Stimulated activated CD4-positive, alpha-beta T cell treated with anti-CD3 and anti-CD28 coated beads, Interleukin-15, amount 100 ng/mL, for 48 hours (primary cell): ENCODE measurements at places on chromosomes 12 and 14.
A peak's percentile ranks its signal among the peaks of the same experiment; 100 is the strongest.

- no peak for DNase-seq
Measured at GRCh38 chr14:25756876-25757275, 706.9 kb upstream of the STXBP6 start.

DNA sequence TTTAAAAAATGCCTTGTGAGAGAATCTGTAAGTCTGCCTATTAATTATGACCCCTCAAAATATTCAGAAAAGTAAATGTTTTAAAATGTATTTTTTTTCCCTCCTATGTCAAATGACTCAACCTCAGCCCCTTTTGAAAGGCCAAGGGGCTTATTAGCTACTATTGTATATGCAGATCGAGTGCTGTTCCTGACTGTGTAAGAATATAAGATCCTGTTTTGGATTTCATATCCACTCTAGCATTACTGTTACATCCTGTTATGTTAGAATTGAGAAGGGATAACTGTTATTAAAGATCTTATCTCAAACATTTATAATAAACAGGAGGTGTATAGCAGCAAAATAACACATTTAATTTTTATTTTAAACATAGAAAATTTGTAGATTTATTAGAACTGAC lies 46.6 kb upstream of the TPH2 start:
- DNase-seq = no peak

DNA sequence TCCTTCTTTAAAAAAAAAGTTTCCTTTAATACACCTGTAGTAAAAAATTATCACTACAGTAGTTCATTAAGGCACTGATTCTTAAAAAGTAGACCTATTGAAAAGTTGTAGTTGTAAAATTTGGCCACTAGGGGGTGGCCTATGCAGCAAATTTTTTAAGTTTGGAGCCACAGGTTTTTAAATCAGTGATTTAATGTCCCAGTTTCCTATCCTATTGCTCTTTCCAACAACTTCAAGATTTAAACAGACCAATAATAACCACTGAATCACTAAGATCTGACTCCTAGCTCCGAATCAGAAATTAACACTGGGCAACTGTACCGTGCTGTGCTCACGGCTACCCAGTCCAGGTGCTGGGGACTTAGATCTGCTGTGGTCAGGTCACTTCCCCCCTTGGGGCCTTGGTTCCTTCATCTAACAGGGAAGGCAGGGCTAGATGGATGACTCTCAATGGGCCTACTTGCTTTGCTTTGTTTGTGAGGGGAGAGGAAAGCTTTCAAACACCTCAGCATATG lies 279.3 kb downstream of the MED13L start:
- no peak for DNase-seq

- DNase-seq = no peak
Measured at GRCh38 chr14:73237219-73237785, at the start of gene PAPLN. Gene PAPLN (plus strand): TSS chr14:73237506. CDS start chr14:73239779, 2,273 bp downstream.

DNA sequence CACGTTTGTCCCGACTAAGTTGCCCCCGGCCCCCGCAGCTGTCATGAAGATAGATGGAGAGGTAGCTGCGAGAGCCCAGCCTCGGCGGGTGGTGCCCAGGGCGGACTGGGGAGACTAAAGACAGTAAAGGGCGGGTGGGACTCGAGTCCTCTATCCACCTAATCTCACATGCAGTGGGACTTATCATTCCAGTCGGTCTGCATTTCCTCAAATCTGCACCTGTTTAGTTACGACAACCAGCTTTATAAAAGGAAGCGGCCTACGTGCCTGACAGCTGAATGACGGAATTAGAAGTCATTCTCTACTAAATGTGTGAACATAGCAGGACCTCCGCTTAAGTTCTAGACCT lies 109.8 kb upstream of the EGLN3 start:
- DNase-seq = no peak

GRCh38 chr14:96754845-96755184 lies 42.4 kb upstream of the VRK1 start:
- no peak for DNase-seq

DNA sequence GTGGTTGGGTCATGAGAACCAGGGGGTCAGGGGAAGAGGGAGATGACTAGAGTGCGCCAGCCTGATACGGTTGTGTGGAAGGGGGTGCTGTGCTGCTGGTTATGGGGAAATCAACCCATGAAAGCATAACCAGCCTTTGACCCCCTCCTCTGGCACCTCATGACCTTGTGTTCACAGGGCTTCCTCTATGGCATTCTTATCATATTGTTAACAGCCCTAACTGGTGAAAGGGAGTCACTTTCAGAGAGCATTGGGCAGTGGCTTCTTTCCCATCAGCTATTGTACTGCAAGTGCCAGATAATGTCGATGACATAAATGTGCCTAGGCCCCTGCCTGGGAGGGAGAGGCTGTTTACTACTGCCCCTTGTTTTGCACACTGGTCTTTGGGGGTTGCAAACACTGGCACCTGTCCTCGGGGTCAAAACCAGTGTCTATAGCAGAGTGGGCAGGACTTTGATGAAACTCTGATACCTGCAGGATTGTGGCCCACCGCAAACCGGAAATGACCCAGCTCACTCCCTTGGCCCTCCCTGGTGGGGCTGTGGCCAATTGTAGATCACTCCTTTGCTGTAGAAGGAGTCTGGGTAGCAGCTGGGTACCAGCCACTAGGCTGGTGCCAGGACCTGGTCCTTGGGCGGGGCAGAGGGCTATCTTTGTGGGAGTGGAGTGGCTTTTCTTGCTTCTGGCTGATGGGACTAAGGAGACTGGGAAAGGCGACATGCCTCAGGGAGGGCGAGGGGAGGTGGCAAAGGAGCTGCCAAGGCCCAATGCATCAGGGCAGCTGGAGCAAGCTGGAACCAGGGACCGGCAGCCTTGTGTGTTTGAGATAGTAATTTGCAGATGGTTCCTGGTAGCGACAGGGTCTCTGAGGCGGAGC lies 634 bp upstream of the TMEM63C start:
- DNase-seq = no peak

DNA sequence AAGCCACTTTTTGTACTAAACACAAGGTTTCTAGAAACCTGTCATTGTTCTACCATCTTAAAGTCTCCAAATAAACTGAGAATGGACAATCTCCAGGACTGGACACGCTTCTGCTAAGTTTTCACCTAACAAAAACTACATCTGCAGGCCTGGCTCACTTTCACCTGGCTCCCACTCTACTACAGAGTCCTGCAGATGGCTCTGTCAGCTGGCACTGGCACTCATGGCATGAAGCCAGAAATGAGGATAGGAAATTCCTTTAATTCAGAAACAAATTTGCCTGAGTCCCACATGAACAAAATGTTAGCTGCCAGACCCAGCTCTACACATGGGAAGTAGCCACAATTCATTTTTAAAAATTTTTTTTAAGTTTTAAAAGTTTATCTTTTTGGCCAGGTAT lies 42.1 kb downstream of the STXBP6 start:
- no peak for DNase-seq

GRCh38 chr12:109773384-109774011 lies 59.7 kb downstream of the TRPV4 start:
- no peak for DNase-seq

- DNase-seq = no peak
Measured at GRCh38 chr12:88638388-88638787, 58.1 kb upstream of the KITLG start.

- no peak for DNase-seq
Measured at GRCh38 chr12:65742018-65743010, 82.0 kb upstream of the HMGA2 start.

DNA sequence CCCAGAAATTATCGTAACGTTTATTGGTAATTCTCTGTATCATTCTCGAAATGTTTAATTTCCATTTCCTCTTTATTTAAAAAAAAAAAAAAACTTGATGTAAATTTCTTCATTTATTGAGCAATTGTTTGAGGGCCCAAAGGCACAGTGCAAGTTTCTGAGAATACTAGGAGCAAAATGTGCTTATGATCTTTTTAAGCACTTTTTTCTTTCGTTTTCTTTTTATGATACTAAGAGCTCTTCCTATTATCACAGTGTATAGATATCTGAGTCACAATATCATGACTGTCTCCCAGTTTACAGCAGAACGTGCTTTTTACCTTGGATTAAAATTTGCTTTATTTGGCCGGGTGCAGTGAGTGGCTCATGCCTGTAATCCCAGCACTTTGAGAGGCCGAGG lies 5.6 kb downstream of the ATP2A2 start:
- no peak for DNase-seq

GRCh38 chr12:110995615-110996014 lies 75.2 kb upstream of the MYL2 start:
- DNase-seq = no peak

- DNase-seq = no peak
Measured at GRCh38 chr14:97874394-97874793, 1077.2 kb downstream of the VRK1 start.

GRCh38 chr12:3236345-3237187 lies 159.4 kb downstream of the TSPAN9 start:
- DNase-seq = peak; percentile 4

DNA sequence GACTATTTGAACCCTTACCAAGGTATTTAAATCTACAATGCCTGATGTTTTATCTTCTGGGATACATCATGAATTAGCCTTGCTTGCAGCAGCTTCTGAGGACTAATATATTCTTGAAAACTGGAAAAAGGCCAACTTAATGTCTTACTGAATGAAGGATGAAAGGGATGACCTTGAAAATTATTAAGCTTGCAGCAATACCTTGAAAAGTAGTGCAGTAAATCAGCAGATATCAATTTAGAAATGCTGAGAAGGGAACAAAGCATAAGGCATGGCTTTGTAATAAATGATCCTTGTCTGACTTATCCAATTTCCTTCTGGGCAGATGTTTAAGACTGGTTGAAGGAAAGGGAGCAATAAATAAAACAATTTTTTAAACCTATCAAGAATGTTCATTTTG lies 37.3 kb upstream of the FERMT2 start:
- no peak for DNase-seq

DNA sequence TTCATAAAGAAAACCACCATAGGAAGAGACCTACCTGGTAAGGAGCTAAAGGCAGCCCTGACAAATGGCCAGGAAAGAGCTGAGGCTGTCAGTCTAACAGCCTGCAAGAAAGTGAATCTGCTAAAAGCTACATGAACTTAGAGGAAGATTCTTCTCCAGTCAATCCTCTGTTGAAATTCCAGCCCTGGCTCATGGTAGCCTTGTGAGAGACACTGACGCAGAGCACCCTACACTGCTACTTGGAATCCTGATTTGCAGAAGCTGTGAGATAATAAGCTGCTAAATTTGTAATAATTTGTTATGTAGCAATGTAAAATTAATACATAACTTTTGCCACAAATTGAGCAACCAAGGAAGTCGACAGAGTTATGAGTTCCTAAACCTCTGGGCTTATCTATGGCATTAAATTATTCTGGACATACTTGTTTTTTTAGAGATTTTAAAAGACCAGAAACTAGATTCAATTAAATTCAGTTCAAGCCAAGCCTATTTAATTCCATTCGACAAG lies 257.0 kb downstream of the ETNK1 start:
- no peak for DNase-seq

DNA sequence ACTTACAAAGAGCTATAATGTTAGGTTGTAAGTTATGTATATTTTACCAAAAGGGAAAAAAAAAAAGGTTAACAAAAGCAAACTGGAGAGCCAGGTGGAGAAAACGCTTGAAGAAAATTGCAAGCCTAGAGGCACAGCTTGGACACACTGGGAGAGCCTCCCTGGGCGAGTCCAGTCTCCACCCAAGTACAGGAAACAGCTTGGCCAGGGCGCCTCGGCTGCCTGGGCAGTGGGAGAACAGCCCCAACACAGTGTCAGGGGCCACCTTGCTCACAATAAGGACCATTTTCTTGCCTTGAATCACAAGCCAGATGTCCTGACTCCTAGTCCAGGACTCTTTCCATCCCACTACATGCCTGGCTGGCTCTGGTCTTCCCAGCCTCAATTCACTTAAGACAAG lies 33.3 kb downstream of the TTC7B start:
- no peak for DNase-seq

DNA sequence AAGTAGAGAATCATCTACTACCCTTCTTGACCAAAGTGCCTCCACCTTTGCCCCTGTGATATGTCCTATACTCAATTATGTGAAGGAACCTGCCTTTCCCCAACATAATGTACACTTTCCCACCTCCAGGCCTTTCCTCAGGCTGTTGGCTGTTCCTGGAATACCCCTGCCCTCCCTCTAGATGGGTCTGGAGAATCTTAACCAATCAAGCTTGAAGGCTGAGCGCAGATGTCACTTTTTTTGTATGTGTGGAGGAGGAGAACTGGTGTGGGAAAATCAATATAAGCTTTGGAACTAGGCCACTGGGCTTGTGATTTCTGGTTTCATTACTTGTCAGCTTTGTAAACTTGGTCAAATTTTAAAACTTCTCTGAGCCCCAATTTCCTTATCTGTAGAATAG lies 4.7 kb downstream of the BMAL2 start:
- no peak for DNase-seq

GRCh38 chr14:87898301-87898700 lies 94.7 kb downstream of the GALC start:
- DNase-seq = no peak

- no peak for DNase-seq
Measured at GRCh38 chr14:59688224-59689170, 111.9 kb upstream of the CCDC175 start.

GRCh38 chr12:13093191-13093847 lies 10.1 kb downstream of the GSG1 start:
- DNase-seq = no peak

DNA sequence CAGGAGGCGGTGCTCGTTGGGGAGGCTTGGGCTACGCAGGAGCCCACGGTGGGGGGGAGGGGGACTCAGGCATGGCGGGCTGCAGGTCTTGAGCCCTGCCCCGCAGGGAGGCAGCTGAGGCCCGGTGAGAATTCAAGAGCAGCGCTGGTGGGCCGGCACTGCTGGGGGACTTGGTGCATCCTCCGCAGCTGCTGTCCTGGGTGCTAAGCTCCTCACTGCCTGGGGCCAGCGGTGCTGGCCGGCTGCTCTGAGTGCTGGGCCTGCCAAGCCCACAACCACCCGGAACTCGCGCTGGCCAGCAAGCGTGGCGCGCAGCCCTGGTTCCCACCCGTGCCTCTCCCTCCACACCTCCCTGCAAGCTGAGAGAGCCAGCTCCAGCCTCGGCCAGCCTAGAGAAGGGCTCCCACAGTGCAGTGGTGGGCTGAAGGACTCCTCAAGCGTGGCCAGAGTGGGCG lies 3.2 kb downstream of the METTL25 start:
- DNase-seq = no peak

DNA sequence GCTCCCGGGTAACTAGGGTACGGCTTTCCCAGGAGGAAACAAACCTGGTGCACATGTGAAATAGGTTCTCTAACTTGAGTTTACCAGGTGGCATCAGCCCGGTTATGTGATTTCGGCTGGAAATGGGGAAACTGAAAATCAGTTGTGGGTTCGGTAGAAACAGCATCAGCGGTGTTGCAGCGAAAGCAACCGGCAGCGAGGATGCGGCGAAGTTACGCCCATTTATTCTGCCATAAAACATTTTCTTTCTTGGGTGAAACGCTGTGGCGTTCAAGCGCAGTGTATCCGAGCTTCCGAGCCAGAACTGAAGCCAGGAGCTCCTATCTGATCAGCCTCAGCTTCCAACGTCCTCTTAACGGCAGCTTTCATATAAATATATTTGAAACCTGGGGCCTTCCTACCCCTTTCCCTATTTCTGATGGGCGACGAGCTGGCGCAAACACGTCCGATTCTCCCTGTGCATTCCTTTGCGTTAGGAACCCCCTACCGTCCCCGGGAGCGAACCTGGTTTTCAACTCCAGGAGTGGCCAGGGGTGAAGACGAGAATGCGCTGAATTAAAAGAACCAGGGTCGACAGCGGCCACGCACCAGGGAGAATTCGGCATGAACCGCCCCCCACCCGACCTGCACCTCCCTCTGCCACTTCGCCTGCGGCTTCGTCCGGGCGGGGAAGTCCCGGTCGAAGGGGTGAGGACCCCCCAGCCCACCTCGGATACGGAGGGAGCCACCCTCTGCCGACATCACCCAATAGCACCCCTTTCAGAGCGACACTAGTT lies 1.6 kb downstream of the DPF3 start:
- DNase-seq = peak; percentile 4

GRCh38 chr12:3219233-3219632 lies 142.1 kb downstream of the TSPAN9 start:
- no peak for DNase-seq
